Fibroblast of skin of right biceps (primary cell): ENCODE measurements at places on chromosomes 11 and 22.

GRCh38 chr11:20161230-20161918, 1.1 kb upstream of the DBX1 start:
- no peak for DNase-seq

- DNase-seq: no peak
These were observed 67.4 kb upstream of the CLDN5 start for GRCh38 chr22:19591568-19591967.

- DNase-seq: peak; percentile 14
These were observed 99.1 kb downstream of the GAB2 start for GRCh38 chr11:78318321-78319114.

- DNase-seq: no peak
These were observed 6.7 kb downstream of the ASCC2 start for GRCh38 chr22:29831186-29831921.

DNA sequence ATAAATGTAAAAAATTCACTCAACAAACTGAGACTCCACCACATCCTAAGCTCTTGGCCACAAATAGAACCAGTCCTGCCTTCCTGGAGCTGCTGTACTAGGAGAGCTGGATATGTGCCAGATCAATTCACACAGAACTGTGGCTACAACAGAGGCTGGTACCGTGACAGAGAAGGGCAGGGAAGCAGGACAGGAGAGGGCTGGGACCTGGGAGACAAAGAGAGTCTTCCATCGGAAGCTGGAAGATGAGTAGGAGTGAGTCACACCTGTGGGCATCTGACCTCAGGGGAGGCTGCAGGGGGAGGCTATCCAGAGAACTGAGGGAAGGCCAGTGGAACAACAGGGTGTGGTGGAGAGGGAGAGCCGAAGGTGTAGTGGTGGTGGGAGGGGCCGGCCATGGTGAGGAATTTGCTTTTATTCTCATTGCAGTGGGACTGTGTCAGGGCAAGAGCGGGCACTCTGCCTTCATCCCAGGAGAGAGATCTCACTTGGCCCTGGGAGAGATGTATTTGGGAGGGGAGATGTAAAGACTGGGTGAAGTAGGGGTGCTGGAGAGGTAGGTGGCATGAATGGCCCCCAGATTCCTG, 1.9 kb upstream of the LTBP3 start:
- peak; percentile 69 for DNase-seq

DNA sequence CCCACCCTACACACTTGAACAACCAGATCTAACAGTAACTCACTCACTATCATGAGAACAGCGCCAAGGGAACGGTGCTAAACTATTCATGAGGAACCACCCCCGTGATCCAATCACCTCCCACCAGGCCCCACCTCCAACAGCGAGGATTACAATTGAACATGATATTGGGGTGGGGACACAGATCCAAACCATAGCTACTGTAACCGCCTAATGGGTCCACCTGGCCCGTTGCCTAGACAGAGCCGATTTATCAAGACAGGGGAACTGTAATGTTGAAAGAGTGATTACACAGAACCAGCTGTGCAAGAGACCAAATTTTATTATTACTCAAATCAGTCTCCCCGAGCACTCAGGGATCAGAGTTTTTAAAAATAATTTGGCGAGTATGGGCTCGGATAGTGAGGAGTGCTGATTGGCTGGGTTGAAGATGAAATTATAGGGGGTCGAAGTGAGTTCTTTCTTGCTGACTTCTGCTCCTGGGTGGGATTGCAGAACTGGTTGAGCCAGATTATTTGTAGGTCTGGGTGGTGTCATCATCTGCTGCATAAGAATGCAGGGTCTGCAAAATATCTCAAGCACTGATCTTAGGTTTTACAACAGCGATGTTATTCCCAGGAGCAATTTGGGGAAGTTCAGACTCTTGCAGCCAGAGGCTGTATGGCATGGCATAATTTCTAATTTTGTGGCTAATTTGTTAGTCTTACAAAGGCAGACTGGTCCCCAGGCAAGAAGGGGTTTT, 17.9 kb upstream of the ZC3H12C start:
- peak; percentile 66 for DNase-seq

GRCh38 chr11:60872124-60872960, 5.0 kb downstream of the ZP1 start:
- peak; percentile 70 for DNase-seq

- DNase-seq: no peak
These were observed 411.6 kb upstream of the ANO3 start for GRCh38 chr11:25920356-25920755.
